ENCODE measurements at places on chromosomes 3 and 15.

DNA sequence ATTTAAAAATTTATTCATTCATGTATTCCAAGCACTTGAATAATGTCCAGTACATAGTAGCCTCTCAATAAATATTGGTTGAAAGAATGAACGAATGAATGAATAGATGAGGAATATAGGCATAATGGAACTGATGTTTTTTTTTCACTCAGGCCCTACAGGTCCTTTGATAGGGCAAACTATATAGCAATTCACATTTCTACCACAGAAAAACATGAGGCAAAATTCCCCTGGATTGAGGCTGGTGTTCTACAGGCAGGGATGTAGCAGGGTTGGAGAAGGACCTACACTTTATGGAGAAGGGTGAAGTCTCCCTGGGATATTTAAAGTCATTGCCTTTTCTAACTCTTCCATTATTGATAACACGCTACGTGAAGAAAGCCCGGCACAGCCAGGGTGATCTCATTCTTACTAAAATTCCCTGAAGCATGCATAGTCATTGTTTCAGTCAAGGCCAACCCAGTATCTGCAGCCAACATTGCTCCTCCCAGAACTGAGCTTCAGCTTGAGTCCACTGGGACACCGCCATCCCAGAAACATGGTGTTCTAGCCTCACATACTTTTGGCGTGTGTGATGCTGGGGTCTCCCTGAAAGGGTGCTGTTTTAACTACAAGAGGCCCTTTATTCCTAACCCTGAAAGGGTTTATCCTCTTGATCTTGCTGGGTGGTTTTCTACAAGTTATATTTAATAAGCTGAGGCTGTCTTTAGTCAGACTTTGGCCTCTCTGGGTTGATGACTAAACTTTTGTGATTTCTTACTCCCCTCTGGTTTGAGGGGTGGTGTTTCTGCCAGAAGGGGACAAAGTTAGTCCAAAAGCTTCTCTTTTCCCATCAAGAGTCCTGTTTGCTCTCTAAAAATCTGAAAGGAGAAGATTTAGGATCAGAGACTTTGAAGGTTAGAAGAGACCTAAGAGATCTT is 25.9 kb upstream of the FBN1 start:
- DNase-seq, result no peak

- DNase-seq, result no peak
Observed at GRCh38 chr3:60594025-60594424, 657.2 kb downstream of the FHIT start.

DNA sequence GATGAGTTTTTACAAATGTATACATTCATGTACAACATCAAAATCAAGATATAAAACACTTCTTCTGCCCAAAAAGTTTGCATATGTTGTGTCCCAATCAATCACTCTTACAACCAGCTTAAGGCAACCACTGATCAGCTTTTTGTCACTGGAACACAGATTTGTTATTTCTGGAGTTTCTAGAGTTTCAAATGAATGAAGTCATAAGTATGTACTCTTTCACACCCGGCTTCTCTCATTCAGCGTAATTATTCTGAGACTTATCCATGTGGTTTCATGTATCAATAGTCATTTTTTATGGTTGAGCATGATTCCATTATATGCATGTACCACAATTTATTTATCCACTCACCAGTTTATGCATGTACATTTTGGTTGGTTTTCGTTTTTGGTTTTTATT is 53.0 kb upstream of the CORO2B start:
- no peak for DNase-seq

DNA sequence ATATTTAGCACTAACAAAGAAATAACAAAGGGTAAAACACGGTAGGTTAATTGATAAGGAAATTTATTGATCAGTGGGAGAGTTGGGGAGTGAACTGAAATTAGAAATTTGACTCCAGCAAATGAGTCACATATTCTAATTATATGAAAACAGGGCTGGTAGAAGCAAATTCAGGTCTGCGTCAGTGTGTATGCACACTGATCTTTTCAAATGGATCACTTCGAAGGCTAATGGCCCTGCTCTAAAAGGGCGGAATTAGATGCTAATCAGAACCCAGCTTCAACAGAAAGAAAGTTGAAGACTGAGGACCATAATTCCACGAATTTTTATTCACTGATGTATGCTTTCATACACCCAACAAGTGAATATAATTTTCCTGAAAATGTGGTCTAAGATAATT is 762.4 kb upstream of the DPPA4 start:
- no peak for DNase-seq

DNA sequence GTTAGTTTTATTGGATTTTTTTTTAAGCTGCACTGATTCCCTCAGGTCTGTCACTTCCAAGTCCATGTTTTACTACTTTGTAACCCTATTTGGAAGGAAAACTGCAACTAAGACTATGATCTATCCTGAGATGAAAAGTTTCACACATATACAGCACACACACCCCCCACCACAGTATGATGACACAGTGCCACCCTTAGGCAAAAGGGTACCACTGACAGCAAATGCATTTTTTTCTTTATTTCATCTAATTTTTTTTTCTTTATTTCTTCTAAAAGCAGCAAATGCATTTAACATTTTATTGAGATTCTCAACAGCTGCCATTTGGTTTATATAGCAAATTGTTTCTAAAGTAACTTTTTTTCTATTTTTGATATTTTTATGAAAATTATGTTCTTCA is 21.2 kb downstream of the NGRN start:
- no peak for DNase-seq

GRCh38 chr15:89462198-89462912 is 34.0 kb downstream of the RHCG start:
- DNase-seq, result no peak

GRCh38 chr3:155938409-155938808 is 68.0 kb downstream of the GMPS start:
- no peak for DNase-seq

GRCh38 chr3:143171141-143171980 is 51.8 kb downstream of the CHST2 start:
- no peak for DNase-seq

DNA sequence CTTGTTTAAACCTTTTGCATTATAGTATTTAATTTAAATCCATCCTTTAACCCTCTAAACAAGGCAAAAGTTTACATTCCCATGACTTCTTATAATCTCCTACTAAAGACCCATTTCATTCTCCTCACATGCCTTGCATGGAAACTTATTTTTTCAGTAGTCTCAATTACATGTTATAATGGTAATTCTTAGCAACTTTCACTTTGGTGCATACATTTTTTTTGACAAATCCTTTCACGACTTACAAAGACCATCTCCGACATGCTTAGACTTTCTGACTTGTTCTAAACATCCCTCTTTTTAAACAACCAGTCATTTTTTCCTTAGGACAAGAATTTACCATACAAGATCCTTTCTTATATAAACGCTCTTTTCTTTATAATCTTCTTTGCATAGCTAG is 615.4 kb upstream of the GBE1 start:
- no peak for DNase-seq

GRCh38 chr3:72768006-72768441 is 80.2 kb downstream of the SHQ1 start:
- DNase-seq, result no peak

- no peak for DNase-seq
Observed at GRCh38 chr15:70112074-70112395, 14.3 kb upstream of the TLE3 start.

- DNase-seq, result peak; percentile 53
Observed at GRCh38 chr15:60932051-60932915, 296.8 kb downstream of the RORA start.

GRCh38 chr3:49901366-49902339 is 2.0 kb downstream of the MST1R start:
- no peak for DNase-seq

DNA sequence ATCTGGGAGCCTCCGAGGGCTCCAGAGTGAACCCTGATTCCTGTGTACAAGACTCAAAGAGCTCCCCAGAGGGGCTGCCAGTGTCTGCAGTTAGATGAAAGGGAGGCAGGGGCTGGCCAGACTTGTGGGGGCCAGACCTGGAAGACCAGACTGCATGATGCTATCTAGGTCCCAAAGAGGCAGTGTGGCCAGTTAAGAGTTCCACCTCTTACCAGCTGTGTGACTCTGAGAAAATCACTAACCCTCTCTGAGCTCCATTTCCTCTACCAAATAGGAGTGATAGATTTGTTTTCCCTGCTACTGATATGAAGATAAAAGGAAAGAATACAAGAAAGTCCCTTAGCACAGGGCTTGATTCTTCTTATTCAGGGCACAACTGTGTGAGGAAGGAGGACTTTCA is 29.0 kb downstream of the ACSBG1 start:
- no peak for DNase-seq

DNA sequence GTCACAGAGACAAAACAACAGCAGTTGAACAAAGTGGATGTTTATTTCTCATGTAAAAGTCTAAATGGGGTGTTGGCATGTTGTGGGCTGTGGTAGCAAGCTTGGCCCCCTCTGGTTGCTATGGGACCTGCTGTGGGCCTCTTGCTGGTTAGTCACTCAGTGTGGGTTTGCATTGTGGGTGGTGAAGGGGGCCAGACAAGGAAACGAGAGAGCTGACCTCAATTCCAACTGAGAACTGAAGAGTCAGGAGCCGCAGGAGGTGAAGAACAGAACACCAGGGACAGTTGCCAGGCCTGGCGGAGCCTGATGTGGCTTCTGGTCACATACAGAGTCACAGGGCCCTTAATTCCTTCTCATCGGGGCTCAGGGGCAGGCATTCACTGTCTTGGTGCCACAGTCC is 1.9 kb upstream of the ADPGK start:
- peak; percentile 29 for DNase-seq

DNA sequence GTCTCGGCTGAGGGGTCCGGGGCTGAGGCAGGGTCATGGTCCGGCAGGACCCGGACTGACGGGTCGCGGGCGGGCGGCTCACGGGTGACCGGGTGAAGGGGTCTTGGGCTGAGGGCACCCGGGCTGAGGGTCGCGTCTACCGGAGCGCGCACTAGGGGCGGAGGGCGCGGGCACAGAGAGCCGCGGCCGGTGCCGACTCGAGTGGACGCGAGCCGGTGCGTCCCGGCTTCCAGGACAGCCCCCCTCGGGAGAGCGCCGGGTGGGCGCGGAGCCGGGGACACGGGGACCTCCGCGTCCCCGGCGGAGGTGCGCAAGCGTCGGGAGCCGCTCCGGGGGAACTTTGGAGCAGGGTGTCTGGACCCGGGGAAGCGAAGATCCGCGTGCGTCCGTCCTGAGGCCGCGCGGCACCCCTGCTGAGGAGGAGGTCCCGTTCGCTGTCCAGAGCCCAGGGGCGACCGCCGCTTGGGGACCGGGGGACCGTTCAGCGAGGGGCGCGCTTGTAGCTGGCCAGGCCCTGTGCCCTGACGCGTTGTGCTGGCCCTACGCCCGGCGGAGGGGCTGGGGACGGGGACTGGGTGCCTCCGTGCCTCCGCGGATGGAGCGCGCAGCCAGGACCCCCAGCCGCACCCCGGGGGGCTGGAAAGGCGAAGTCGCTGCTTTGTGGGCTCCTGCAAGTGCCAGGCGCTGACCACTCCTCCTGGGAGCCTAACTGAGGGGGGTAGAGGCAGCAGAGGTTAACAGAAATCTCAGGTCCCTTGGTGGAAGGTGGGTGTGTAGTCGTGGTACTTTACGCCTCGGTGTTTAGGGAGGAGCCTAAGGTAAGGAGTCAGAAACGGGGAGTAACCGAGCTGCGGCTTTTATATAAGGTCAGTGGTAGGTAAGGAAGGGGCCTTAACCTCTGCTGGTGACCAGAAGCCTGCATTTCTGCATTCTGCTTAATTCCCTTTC is at the start of gene PPARG:
Gene PPARG, plus strand, starts transcription at position 889 of the 948 bp plus-strand sequence. CDS start 90,642 bp downstream, outside the sequence.
- DNase-seq, result no peak

DNA sequence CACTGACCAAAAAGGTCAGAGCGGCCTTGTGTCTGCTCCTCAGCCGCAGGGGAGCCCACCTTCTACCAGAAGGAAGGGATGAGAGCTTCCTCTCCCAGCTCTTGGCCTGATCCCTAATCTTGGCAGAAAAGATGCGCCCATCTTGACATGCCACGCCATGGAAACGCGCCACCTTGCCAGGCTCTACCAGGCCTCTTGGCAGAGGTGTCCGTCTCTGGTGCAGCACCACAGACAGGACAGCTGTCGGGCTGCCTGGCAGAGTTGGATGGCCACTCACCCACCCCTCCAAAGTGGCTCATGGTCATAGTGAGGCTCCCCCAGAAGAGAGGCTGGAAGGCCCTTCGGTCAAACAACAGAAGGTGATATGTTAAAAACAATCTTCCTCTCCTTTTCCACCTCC is 105.2 kb downstream of the LIPC start:
- no peak for DNase-seq

DNA sequence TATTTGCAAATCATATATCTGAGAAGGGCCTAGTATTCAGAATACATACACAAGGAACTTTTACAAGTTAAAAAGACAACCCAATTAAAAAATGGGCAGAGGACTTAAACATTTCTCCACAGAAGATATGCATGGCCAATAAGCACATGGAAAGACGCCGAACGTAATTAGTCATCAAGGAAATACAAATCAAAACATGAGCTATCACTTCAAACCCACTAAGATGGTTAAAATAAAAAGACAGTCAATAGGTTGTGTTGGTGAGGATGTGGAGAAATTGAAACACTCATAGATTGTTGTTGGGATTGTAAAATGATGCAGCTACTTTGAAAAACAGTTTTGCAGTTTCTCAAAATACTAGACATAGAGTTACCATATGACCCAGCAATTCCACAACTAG is 61.2 kb upstream of the NEO1 start:
- DNase-seq, result no peak

- DNase-seq, result no peak
Observed at GRCh38 chr3:138042043-138042442, 32.1 kb downstream of the CLDN18 start.

- no peak for DNase-seq
Observed at GRCh38 chr3:138070006-138070405, 45.4 kb downstream of the DZIP1L start.

- no peak for DNase-seq
Observed at GRCh38 chr3:178084938-178085816, 451.1 kb upstream of the KCNMB2 start.

- DNase-seq, result no peak
Observed at GRCh38 chr3:100144255-100144866, 30.1 kb upstream of the FILIP1L start.
